ENCODE measurements at places on chromosomes 4 and X. TPM values are rescaled to one million over a fixed set of nuclear protein-coding genes. Genes with fewer than 3 reads are reported as not detected.

The DIPK2B gene
- 14.9 TPM for total RNA-seq

The UGT2A3 gene
- total RNA-seq: not detected

The PAGE3 gene
- not detected for total RNA-seq

The ZNF711 gene
- total RNA-seq: 0.11 TPM

Data from psoas muscle (tissue), 8 donors.